ENCODE measurements at places on chromosomes 7 and 10.

DNA sequence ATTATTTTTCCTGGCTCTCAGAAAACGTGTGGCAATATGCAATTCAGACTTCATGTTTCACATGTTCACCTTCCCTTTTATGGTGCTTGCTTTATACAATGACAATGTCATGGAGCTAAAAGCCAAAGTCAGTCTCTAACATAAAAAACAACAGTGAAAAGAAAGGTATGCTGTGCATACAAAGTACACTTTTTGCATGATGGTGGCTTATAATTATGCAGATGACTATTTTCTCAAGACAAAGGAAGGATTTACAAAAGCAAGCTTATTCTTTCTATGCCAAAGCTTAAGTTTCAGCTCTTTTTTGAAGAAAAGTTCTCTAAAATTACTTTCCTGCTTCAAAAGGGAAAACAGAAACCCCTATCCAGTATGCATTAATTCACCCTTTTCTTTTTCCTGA is 15.6 kb downstream of the ERCC6 start:
- no peak for DNase-seq

- DNase-seq, result no peak
These were observed 64.4 kb downstream of the SAMD9 start for GRCh38 chr7:93053209-93053948.

GRCh38 chr7:127736511-127736910 is 84.5 kb downstream of the SND1 start:
- DNase-seq, result no peak

DNA sequence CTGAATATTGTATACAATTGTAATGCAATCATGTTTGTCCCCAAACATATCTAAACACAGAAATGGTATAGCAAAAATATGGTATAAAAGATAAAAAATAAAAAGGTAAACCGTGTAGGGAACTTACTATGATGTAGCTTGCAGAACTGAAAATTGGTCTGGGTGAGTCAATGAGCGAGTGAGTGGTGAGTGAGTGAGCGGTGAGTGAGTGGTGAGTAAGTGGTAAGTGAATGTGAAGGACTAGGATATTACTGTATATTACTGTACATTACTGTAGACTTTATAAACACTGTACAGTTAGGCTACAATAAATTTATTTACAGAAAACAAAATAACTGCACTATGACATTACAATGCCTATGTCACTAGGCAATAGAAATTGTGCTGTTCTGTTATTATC is 1163.2 kb upstream of the SORCS1 start:
- no peak for DNase-seq

DNA sequence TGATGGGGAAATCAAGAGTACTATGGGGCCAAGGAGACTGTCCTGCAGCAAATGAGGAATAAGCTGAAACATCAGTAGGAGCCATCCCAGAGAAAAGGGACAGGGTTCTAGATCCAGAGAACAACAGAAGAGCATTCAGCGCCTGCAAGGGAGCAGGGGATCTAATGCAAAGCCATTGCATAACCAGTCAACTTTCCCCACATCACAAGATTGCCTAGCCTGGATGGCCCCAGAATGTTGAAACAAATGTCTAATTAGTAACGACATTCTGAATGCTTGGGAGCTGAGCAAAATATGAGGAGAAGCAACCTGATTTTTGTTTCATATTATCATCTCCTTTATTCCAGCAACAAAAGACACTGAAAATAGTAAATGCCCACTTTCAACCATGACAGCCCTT is 2.7 kb upstream of the MPP7 start:
- DNase-seq, result no peak

- no peak for DNase-seq
These were observed 266.6 kb downstream of the HDAC9 start for GRCh38 chr7:18762189-18762588.

GRCh38 chr7:94111009-94111408 is 106.9 kb upstream of the BET1 start:
- no peak for DNase-seq

GRCh38 chr7:105336009-105336408 is 52.7 kb downstream of the SRPK2 start:
- DNase-seq, result no peak

DNA sequence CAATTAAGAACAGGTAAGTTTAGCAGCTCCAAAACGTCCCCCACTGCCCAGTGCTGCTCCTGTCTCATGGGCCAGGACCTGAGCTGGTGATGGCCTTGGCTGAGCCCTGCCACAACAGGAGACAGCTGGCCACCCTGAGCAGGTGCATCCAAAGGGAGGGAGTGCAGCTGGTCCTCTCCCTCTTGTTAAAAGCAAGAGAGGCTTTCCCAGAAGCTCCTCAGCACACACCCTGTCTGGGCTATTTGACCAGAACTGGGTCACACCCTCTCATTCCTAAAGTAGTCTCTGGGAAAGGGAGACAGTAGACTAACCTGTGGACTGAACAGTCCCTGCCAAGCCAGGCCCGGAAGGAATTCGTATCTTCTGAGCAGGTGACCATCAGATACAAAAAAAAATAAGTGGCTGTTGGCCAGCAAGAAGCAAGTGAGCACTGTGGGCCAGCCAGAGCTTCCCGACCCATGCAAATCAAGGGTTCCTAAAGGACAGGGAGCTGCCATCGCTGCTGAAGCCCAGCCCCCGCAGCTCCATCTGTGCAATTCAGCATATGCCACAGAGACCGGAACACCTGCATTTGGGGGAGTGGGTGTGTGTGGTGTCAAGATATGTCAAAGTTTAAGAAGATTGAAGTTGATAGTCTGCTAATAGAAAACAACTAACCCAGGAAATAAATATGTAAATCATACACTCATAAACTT is 2.1 kb upstream of the TMEM72 start:
- peak; percentile 45 for DNase-seq

DNA sequence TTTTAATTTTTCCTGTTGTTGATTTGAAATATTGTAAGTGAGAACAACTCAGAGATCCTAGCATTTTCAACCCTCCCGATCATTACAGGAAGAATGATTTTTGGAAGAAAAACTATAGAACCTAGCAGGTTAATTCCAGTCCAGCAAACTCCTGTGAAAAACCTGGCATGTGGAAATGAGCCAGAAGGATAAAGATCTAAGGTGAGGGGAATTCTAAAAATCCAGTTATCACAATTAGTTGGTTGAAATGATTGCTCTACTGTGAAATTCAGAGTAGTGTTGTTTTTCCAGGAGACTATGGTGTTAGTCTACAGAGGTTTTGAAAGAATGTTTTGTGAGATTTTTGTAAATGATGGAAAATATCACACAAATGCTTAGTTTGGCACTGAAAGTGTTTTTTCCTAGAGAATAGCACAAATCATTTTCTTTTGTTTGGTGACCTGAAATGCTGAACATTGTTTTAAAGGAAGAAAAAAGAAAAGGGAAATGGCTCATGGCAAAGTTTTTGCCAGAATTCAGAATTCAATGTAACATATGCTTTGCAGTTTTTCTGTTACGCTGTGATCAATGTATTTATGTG is 152.4 kb upstream of the SLC26A5 start:
- DNase-seq, result no peak

GRCh38 chr7:111074071-111074747 is 16.7 kb upstream of the LRRN3 start:
- no peak for DNase-seq

GRCh38 chr7:4245135-4245865 is 436.8 kb upstream of the FOXK1 start:
- peak; percentile 68 for DNase-seq

DNA sequence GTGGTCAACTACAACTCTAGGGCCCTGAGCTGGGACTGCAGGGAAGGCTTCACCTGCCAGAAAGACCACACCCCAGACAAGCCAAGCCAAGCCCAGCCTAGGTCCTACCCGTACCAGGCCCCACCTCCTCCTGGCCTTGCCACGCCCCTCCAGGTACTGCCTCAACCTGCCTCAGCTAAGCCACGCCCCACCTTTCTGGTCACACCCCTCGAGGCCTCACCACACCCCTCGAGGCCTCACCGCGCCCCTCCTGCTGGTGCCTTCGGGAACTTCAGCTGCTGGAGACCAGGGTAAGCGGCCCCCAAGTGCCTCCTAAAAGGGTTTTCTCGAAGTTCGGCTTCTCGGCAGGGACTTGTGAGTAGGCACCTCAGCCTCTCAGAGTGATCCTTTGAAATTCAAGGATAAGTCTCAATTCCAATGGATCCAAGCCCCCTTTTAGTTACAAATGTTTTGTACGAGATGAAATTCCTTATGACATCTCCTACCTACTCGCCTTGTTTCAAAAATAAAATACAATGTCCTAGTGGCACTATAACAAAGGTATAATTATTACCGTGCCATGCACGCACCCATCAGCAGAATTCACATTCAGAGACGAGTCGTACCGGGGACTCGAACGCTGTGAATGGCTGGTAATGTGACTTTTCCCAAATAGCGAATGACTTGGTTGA is 171.2 kb downstream of the ARHGAP21 start:
- DNase-seq, result peak; percentile 96

DNA sequence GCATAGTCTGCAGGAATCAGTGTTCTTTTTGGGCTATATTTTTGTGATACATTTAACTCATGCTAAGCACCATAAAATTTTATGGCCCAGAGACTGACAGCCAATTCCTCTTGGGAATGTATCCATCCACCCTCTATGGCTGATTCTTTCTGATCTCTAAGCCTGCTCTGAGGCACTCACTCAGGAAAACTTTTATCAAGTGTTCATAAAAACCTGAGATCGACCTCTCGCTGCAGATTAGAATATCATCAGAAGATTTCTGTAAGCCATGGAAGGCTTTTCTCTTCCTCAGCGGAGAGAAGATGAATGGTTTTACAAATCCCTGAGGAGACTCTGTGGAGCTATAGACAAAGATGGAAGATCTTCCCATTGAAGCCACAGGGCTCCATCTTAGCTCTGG is 489.8 kb upstream of the GHITM start:
- DNase-seq, result no peak

GRCh38 chr7:136062625-136063325 is 85.6 kb upstream of the MTPN start:
- DNase-seq, result no peak

DNA sequence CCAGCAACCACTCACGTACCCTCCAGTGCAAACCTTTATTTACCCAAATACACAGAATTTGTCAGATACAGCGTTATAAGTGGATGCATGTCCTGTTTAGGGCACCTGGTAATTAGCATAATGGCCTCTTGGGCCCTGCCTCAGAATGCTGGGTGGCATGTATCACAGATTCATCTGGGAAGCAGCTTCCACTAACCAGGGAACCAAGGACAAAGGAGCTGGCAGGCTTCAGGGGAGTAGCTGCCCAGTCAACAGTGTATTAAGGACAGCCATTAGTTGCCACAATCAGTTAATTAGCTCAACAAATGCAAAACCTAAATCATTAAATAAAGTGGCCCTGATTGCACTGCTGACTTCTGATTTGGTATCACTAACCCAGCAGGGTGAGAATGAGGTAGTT is 105.7 kb downstream of the RAPGEF5 start:
- no peak for DNase-seq

GRCh38 chr10:6811153-6811552 is 231.1 kb upstream of the PRKCQ start:
- DNase-seq, result no peak

DNA sequence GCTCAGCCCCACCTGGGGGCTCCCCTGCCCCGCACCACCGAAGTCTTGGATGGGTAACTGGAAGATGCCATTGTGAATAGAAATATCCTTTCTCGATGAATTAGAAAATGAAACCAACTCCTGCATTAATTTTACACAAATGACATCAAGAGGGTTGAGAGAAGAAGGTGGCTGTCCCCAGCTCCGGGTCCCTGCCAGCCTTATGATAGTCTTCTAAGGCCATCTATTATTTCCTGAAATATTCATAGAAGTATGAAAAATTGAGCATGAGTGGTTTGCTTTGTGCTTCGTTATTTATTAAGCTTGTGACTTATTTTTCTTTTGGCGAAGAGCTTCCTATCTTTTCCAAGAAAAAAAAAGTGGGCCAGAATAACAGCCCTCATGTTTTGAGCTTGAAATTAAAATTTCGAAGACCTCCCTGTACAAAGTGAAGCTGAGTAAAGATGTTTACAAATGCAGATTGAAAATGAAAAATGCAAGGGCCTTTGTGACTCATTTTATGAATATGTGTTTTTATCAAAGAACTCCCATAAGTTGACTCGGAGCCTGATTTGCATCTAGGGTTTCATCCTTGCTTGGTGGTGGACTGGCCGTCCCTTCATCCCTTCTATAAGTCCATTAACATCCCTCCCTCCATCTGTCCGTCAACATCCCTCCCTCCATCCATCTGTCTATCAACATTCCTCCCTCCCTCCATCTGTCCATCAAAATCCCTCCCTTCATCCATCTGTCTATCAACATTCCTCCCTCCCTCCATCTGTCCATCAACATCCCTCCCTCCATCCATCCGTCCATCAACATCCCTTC is 20.5 kb upstream of the CFAP46 start:
- DNase-seq, result no peak

- DNase-seq, result no peak
These were observed 63.8 kb downstream of the ALOX5 start for GRCh38 chr10:45437587-45438465.

DNA sequence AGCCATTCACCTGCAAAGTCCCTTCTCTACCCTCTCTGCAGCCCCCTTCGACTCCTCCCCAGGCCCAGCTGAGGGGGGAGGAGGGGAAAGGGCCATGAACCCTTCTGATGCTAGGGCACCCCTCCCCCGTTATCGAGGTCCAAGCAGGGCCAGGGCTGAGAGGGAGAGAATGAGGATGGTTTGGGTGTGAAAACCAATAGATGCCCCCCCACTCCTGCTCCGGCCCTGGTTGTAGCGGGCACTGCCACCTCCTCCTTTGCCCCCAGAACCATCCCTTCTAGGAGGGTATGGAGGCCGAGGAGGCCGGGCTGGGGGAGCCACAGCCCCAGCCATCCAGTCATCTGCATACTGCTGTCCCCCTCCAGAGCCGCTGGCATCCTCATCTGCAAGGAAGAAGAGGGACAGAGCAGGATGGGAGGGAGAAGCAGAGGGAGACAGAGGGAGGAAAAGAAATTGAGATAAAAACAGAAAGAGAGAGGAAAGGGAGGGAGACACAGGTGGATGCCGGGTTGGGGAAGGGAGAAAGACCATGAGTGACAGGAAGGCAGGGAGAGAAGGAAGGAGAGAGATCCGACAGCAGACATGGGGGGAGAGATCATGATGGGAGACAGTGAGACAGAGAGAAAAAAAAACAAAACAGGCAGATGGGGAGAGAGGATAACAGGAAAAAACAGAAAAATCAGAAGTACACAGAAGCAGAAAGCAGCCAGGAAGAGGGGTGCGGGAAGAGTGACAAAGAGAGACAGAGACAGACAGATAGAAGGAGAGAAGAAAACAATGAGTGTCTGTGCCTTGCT is 1.9 kb upstream of the GAL3ST4 start:
- no peak for DNase-seq

All from islet precursor cell (in vitro differentiated cells).